SJSA1 (cell line): ENCODE measurements at places on chromosomes 6 and 20.

DNA sequence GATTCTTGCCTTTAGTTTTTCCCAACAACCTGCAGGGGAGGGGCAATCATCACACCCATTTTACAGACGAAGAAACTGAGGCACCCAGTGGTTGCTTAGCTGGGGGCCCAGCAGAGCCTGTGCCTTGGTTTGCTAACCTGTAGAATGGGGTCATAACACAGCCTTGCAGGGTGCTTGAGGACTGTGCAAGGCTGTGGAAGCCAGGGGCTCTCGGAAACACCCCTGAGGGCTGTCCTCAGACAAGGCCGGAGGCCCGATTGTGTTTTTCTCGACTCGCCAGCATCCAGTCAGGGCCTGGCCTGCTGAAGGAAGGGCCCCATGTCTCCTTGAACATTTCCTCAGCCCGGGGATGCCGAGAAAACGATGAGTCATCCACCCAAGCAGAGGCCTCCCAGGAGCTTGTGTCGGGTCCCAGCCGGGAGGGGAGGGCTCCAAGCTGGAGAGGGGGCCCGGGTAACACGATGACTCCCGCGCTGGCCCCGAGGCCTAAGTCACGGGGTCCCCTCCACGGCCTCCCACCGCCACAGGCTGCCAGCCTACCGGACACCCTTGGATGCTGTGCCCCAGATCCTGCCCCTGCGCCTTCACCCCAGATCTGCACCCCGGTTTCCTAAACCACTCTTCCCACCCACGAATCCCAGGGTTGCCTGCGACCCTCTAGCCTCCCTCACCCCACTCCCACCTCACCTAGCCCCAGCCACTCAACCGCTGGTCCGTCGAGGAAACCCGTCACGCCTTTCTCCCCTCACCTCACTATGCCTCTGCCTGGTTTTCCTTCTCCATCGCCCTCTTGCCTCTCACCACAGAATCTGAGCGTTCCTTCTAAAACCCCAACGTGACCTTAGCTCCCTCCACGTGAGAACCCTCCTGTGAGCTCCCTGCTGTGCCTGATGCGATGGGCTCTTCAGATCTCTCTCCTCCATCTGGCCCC is 10.6 kb downstream of the NOL4L start:
- peak; percentile 84 for DNase-seq

- DNase-seq = peak; percentile 96
Observed at GRCh38 chr6:28940858-28941683, 17.3 kb upstream of the TRIM27 start.

GRCh38 chr20:41006936-41007474 is 21.6 kb upstream of the TOP1 start:
- no peak for DNase-seq

DNA sequence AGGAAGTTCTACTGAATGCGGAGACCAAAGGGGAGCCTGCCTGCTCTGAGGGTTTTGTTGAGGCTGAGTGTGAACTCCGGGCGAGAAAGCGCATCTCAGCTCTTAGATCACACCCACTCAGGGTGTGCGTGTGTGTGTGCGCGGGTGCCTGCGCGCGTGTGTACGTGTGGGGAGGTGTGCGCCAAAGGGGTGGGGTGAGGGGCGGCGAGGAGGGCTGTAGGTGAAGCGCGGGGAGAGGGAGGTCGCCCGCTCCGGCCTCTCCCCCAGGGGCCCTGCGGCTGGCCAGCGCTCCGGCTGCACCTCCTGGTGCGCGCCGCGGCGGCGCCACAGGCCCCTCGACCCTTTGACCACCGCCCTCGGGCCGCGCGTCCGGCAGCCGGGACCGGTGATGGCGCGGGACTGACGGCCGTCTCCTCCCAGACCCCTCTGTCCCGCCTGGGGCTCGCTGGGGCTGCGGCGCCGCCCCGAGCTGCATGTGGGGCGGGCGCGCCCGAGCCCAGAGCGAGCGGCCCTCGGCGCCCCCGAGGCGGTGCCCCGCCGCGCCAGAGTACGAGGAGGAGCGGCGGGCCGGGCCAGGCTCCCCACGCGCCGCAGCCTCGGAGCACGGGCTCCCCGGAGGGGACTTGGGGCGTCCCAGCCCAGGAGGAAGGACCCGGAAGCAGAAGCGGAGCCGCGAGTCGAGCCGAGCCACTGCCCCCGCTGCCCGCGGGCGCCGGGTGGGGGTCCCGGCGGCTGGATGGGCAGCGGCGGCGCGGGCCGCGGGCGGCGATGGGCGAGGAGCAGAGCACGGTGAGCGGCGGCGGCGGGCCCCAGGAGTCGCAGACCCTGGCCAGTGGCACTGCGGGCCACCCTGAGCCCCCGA is at the start of gene RNF217:
Gene RNF217, plus strand, starts transcription at position 661 of the 862 bp plus-strand sequence. Its CDS starts 108 bp downstream, at position 769.
- DNase-seq = peak; percentile 66

- peak; percentile 16 for DNase-seq
Observed at GRCh38 chr6:32622545-32623401, 14.4 kb upstream of the HLA-DQA1 start.

DNA sequence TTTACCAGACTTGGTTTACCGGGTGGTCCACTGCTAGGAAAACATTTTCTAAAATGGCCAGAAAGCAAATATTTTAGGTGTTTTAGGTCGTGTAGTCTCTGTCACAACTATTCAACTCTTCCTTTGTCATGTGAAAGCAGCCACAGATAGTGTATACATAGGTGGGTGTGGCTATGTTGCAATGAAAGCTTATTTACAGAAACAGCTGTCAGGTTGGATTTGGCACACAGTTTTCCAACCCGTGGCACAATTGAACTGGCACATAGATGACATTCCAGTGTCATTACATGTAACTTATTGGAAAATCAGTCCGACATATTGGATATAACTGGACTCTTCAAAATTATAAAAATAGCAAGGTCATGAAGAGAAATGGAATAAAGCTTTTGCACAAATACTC is 68.9 kb upstream of the KCNQ5 start:
- DNase-seq = no peak

GRCh38 chr6:2155206-2155605 is 90.2 kb downstream of the GMDS start:
- DNase-seq = no peak

- peak; percentile 51 for DNase-seq
Observed at GRCh38 chr6:134287859-134288537, 29.9 kb downstream of the SGK1 start.

GRCh38 chr6:13159300-13159699 is 169.0 kb downstream of the TBC1D7 start:
- no peak for DNase-seq

- DNase-seq = no peak
Observed at GRCh38 chr6:135021310-135022049, 33.1 kb downstream of the HBS1L start.

DNA sequence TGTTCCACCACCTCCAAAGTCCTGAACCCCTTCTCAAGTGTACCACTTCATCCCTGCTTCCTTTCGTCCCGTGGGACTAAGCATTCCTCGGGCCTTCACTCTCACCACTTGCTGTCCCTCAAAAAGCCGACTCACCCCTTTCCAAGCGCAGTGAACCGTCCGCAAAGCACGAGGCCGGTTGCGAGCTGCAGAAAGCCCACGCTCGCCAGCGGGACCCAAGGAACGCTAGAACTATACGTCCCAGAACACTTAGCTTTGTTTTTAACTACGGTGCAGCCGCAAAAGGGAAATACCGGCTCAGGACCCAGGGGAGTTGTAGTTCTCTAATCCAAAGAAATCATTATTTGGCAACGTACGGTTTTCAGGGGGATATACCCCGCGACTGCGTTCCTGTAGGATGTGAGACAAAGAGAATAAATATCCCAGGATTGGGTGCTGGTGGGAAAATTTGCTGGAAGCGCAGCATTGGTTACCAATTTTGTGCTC is 416 bp upstream of the POLR1H start:
- peak; percentile 47 for DNase-seq

GRCh38 chr20:45153752-45154151 is 20.9 kb upstream of the PI3 start:
- DNase-seq = no peak

DNA sequence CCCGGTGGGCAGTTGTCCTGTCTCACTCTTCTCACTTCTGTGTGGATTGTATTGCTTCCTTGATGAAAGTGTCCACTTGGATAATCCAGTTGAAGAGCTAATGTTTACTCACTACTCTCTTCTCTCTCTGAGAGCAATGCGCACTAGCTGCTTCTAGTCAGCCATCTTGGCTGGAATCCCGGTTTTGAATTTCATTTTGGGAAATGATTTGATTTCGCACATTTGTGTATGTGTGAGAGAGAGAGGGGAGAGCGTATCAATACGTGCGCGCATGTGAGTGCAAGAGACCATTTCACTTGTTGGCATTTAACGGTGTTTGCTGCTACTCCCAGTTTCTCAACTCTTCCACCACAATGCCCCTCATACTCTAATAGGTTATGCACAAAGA is 67.8 kb downstream of the KLHL32 start:
- DNase-seq = no peak

DNA sequence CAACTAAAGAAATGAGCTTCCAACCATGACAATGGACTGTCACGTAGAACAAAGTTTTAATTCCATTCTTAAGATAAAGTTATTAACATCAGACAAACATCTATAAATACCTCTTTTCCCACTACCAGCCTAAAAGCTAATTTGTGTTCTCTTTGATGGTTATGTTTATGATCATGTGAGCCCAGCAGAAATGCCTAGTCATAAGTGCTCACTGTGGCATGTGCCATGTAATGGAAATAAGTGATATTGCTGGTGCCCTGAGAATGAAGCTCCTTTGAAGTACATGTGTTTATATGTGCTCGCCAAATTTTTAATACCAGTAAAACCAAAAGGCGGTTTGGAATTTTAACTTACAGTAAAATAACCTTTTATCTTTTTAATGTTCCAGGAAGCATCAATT is 205.8 kb downstream of the ISM1 start:
- DNase-seq = no peak

- peak; percentile 48 for DNase-seq
Observed at GRCh38 chr20:45373353-45374100, 4.6 kb downstream of the TP53TG5 start.

DNA sequence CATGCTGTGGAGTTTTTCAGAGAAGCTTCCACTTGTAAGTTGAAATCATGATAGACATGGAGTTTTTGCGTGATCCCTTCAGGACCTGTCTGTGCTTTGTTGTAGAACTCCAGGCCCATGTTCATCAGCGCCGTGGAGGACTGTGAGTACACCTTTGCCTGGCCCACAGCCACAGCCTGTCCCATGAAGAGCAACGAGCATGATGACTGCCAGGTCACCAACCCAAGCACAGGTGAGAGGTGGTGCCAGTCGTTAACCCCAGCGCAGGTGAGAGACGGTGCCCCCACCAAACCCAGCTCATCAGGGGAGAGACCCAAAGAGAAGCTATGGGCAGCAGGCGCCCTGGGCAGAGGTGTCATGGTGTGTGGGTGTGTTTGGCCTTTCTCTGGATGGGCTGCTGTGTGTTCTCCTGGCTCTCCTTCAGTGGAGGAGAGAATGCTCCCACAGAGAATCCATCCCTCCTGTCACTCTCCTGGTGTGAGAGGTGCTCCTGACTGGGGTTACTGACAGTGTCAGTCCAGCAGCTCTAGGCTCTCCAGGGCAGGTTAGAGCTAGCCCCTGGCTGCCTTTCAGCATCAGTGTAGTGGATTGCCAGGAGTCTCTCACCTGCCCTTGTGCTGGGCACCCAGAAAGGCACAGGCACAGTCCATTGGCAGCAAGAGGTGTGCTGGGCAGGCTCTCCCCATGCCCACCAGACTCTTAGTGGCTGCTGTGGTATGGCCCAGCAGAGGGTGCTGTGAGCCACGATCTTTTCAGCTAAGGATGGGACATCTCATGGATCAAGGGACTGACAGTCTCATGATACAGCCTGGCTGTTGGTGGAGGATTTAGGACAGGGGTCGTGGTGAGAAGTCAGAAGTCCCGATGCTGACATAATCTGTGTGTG is 49.6 kb upstream of the SLC22A1 start:
- DNase-seq = no peak

GRCh38 chr6:99611148-99611547 is 4.5 kb downstream of the PRDM13 start:
- DNase-seq = no peak

GRCh38 chr6:167968091-167968490 is 29.4 kb upstream of the KIF25 start:
- DNase-seq = no peak

GRCh38 chr20:32168184-32168910 is 39.2 kb downstream of the PLAGL2 start:
- DNase-seq = no peak

DNA sequence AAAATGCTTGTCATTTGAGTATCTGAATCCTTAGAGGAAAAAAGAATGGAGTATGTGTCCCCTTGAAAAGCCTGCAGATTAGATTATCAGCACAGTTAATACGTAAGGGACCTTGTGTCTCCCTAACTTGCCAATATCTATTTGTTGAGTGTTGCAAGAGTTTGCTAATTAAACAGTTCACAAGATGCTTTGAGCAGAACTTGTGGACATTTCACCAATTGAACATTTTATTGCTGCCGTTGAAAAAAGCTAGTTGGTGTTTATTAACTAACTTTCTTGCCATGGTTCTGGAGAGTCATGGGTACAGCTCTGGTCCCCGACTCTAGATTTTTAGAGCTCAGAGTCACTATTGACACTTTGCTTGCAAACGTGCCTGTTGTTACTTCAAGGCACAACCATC is 30.6 kb upstream of the PRDM1 start:
- no peak for DNase-seq

- no peak for DNase-seq
Observed at GRCh38 chr6:88810701-88811100, 152.7 kb downstream of the RNGTT start.

- no peak for DNase-seq
Observed at GRCh38 chr6:99739526-99739925, 132.9 kb downstream of the PRDM13 start.

DNA sequence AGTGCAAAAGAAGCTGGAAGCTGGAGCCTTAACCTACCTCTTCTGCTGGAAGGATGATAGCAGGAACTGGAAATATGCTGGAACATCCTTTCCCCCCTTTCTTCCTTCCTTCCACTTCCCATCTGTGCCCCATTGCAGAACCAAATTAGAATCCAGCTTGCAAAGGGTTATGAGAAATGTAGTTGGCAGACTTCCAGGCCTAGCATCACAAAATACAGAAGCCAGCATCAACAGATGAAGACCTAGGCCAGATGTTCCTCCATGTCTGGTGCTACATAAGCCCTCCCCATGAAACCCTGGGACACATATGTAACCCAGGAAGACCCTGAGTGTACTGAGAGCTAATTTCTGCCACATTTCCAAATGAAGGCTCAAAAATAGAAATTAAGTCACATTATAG is 40.0 kb upstream of the TFAP2B start:
- DNase-seq = no peak

- DNase-seq = no peak
Observed at GRCh38 chr6:470901-471448, 79.4 kb downstream of the IRF4 start.

GRCh38 chr6:72219536-72219935 is 333.2 kb downstream of the RIMS1 start:
- DNase-seq = no peak
